Substantia nigra (tissue), 51 donors: ENCODE measurements at places on chromosomes 13 and 19.

GRCh38 chr19:41249707-41250423 is 14.3 kb upstream of the HNRNPUL1 start:
- DNase-seq: no peak

DNA sequence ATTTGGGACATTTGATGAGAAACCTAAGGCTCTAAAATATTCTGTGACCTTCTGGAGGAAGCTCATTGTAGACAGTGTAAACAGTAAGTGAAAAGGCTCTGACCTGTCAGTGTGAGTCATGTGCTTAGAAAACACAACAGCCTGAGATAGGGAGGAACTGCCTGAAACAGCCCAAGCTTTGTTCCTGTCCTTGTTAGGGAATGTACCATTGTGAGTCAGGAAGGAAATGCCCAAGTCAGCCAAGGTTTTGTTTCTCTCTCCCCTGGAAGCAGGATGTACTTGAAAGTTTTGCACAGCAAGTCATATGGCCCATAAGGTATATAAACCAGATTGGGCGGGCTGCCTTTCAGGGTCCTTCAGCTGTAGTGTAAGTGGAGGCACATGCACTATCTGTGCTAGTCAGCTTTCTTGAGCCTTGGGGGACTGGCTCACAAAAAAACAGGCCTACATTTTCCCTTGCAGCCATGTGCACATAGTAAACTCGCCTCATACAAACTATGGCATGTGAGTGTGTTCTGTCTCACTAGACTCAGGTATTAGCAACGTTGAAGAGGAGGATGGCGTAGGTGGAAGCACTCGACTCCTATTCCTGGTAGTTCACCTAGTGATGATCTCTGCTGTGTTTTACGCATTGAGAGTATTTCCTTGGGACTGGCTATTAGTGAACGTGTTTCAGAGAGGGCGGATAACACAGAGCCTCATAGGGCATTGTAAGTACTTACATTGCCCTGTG is 141.2 kb upstream of the KLHL1 start:
- DNase-seq: no peak

DNA sequence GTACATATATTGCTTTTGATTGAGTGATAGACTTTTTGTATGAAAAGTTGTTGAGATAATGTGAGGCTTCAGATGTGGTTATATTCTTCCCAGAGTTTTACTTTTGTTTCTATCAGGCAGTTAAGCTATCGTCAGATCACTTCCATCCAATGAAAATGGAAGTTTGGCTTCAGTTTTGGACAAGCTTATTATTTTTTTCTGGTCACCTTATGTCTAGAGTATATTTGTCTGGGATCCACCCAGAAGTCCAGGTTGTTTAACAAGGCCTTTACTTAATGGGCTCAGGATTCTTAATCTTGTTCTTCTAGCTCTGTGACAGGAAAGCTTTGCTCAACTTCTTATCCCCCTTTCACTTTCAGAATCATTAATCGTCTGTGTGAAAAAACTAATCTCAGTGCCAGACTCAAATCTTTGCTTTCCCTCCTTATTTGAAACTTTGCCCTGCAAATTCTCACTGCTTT is 150.9 kb downstream of the PDS5B start:
- DNase-seq: no peak

DNA sequence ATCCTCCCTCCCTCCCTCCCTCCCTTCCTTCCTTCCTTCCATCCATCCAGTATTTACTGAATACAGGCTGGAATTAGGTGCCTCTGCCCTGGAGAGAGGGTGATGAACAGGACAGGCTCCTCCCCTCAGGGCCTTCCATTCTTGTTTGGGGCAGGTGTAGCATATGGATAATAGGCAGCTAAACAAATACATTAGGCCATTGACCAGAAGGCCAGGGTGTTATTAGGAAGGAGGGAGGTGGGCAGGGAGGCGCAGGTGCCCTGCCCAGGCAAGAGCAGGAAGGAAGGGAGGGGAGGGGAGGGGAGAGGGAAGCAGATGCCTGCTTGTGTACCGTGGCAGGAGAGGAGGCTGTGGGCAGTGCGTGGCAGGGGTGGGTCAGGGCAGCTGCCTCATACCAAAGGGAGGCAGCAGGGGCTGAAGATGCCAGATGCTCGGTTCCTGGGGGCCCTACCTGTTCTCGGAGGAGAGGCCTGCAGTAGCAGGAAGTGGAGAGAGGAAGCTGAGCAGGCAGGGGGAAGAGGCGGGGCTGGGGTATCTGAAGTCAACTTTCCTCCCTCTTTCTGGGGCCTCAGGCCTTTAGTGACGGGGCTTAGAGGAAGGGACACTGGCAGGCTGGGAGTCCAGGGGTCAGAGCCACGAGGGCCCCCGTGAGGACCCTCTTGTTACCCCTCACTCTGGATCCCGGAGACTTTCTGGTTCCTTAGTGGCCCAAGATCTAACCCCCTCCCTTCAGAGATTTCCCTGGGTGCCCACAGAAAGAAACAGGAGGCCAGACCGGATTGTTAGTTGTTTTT is at the start of gene RINL:
RINL (minus strand) TSS at position 495 of the 794 bp plus-strand sequence. CDS start 1,533 bp downstream, outside the sequence.
- DNase-seq: peak; percentile 23

DNA sequence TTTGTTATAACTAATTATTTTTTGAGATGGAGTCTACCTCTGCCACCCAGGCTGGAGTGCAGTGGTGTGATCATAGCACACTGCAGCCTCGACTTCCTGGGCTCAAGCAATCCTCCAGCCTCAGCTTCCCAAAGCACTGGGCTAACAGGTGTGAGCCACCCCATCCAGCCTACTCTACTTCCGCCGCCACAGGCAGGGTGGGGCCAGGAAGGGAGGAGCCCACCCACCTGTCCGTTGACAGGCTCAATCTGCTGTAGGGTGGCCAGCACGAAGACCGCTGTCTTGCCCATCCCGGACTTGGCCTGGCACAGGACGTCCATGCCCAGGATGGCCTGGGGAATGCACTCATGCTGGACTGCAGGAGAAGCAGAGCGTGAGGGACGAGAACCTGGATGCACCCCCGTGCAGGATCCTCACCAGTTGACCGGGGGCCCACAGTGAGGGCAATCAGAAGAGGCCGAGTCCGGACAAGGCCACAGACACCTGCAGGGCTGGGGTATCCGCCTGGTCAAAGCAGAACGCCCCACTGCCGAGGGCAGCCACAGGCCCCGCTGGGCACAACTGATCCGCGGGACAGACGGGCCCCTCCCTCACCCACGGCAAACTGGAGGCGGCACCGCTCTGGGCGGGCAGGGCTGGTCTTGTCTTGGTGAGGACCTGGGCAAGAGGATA is 6.7 kb downstream of the DDX39A start:
- DNase-seq: no peak

- DNase-seq: no peak
These were observed 30.3 kb upstream of the SEMA6B start for GRCh38 chr19:4589579-4590410.

- DNase-seq: peak; percentile 55
These were observed 22.5 kb upstream of the NFIC start for GRCh38 chr19:3343619-3344502.

DNA sequence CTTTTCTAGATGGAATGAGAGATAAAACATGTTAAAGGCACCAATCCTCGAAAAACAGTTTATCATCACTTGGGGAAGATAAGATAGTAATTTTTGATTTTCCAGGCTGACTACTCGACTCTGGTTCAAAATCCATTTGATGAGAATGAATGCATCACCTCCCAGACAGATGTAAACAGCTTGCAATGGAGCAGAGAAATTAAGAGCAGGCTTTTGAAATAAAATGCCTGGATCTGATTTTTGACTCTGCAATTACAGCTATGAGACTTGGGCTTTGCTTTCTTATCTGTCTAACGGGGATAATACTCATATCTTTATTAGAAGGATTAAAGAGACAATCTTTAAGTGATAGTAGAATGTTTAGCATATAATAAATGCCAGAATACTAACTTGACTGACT is 1148.9 kb downstream of the OLFM4 start:
- no peak for DNase-seq

DNA sequence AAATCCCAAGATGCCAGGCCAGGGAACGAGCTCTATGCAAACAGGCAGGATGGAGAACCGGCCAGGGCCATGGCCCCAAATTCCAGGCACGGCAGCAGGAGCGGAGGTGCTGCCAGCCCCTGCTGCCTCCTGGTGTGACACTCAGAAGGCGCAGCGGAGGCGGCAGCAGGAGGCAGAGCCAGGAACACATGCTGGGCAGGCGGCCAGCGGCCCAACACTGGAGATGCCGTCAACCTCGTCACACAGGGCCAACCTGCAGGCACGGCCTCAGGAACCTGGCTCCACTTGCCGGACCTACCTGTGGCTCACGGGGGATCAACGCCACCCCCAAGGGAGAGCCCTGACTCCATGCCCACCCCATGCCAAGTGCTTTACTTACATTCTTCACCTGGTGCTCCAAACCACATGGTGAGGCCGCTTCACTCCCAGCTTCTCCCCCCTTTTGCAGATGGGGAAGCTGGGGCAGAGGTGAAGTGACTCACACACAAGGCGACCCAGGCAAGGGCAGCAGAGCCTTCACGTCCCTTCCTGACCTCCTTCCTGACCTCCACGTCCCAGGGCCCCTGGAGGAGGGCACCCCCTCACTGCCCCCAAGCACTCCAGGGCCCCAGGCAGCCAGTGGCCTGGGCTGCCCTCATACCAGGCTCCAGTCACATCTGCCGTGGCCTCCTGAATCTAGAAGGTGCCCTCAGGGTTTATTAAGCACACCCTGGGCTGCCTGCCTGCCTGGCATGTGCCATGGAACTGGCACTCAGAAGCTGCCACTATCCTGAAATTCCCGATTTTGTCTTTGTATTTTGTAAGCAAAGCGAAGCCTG is 43.5 kb downstream of the GGACT start:
- DNase-seq: no peak

GRCh38 chr19:27742041-27742440 is 1470.9 kb downstream of the UQCRFS1 start:
- no peak for DNase-seq

- peak; percentile 12 for DNase-seq
These were observed 12.0 kb downstream of the WDR88 start for GRCh38 chr19:33143897-33144405.

DNA sequence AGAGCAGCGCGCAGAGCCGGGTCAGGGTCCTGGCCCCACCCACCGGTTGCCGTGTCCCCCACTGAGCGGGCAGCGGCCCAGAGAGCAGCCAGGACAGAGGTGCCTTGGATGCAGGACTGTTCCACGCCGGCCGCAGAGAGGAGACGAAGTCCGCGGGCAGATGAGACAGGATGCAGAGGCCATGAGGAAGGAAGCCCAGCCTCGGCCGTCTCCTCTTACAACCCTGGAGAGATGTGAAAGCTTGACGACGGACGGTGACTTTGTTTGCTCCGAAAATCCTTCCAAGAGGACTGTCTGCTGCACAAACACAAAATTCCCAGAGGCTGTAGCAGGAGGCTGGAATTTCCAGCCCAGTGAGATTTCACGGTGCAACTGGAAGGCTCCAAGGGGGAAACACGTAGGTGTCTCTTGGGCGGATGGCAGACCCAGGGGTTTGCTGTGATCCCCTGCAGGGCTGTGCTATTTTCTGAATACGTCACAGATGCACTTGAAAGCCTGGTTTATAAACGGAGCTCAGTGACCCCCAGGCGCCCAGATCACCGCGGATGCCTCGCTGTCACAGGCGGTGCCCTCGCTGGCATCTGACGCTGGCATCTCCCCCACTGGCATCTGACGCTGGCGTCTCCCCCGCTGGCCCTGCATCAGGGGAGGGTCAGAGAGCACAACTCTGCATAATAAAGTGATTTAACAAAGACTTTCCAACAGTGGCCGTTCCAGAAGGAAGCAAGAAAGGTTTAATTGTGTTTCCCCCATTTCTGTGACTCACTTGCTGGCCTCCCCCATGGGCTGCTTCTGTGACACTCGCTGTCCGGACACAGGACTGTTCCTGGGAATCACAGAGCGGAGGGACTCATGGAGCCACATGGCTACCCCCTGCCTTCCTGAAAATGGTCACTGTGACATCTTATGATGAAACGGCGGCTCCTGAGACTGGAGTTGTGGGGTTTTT is 62.0 kb upstream of the C13orf46 start:
- DNase-seq: peak; percentile 71

DNA sequence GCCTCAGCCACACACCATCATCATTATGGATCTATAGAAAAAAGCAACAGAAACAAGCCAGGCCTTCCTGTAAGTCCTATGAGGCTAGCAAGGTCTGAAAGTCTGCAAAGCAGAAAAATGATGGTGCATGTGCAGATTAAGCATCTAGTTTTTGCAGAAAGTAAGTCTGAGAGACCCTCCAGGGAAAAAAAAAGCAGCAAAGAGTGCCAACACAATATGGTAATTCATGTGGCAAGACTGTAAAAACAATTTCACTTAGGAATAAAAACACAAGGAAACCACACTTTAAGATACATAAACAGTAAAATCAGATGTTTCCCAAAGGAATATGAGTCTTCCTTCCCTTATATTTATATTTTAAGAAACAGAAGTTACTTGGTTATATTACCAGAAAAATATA is 112.3 kb upstream of the FBXL3 start:
- DNase-seq: no peak

GRCh38 chr13:77415253-77416071 is 88.6 kb upstream of the MYCBP2 start:
- no peak for DNase-seq

DNA sequence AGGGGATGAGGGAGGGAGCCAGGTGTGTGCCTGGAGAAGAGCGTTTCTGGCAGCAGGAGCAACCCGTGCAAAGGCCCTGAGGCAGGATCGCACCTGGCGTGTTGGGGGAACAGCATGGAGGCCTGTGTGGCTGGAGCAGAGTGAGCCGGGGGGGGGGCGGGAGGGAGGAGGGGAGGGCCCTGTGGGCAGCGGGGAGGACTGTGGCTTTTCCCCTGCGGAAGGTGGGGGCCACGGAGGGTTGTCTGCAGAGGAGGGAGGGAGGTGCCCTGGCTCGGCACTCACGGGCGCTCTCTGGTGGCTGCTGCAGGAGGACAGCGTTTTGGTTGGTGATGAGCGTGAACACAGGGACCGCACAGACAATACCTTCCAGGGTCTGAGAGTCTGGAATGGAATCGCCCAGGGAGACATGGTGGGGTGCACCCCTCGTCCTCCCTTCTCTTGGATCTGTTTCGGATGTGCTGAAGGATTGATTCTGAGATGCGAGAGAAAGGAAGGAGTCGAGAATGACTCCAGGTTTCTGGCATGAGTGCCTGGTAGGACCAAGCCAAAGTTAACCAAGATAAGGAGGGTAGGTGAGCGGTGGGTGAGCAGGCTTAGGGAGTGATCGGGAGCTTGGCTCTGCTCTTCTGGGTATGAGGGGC is 6.5 kb downstream of the RAB11B start:
- DNase-seq: peak; percentile 80

GRCh38 chr13:72808917-72809500 is 27.1 kb downstream of the PIBF1 start:
- no peak for DNase-seq

- DNase-seq: no peak
These were observed 117.6 kb downstream of the GPC6 start for GRCh38 chr13:93344048-93344705.

DNA sequence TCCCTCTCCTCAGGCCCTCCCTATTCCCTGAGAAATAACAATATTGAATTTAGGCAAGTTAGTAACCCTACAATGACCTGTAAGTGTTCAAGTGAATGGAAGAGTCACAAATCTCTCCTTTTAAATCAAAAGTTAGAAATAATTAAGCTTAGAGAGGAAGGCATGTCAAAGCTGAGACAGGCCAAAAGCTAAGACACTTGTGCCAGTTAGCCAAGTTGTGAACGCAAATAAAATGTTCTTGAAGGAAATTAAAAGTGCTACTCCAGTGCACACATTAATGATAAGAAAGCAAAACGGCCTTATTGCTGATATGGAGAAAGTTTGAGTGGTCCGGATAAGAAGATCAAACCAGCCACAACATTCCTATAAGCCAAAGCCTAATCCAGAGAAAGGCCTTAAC is 120.9 kb downstream of the RBM26 start:
- no peak for DNase-seq
